Nephron progenitor cell (in vitro differentiated cells): ENCODE measurements at places on chromosomes 4 and X.
A peak's percentile ranks its signal among the peaks of the same experiment; 100 is the strongest.

DNA sequence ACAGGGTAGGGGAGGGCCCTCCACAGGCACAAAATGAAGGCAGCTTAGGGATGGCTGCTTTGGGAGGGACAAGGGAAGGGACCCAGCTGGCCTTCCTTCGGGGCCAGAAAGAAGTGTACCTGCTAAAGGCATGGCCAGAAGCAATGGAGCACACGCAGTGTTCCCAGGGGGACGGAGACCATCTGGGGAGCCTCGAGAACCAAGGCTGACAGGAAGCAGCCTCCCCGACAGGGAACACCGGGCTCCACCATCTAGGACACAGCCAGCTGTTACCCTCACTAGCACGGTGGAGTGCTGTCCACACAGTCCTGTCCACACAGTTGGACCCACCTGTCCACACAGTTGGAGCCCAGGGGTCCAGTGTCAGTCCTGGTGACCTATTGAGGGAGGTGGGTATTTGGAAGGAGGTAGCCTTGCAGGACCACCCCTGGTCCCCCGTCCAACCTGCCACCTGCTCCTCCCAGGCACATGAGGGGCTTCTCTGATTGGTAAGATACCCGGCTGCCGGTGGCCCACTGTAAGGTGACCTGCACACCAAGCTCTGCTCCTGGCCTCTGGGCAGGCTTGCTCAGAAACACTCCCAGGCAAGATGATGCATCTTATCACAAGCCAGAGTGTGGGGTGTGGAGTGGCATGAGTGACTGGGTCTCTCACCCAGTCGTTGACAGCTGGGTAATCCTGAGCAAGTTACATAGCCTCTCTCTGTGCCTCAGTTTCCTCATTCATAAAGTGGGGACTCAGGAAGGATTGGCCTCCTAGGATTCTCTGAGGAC lies 20.5 kb upstream of the AFAP1 start:
- H3K4me3 ChIP-seq, result no peak overlapping the region
- H3K36me3 ChIP-seq, result no peaks in the 10 kb centered on the region
- H3K27me3 ChIP-seq, result peaks cover 4% of the 10 kb centered on the region
- peaks cover 52% of the 10 kb centered on the region for H3K4me1 ChIP-seq

DNA sequence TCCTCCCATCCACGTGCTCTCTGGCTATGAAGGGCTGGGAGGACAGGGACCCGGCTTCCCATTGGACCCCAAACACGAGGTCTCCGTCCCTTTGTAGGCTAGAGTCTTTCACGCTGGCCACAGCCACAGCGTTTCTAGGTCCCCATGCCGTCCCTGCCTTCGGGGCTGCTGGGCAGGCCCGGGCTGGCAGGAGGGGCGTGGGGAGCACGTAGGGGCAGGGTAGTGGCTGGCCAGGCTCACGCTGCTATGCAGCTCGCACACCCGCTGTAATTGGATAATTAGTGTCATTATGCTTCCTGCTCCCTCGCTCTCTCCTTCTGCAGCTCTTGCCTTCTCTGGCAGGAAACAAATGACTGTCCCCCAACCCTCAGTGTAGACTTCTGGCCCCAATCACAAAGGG lies 9.8 kb downstream of the ATP2B3 start:
- no peaks in the 10 kb centered on the region for H3K36me3 ChIP-seq
- no peak overlapping the region for H3K4me3 ChIP-seq
- no peak overlapping the region for H3K27ac ChIP-seq

- H3K36me3 ChIP-seq, result no peaks in the 10 kb centered on the region
- no peak overlapping the region for H3K4me3 ChIP-seq
- no peaks in the 10 kb centered on the region for H3K4me1 ChIP-seq
- peaks cover 5% of the 10 kb centered on the region for H3K27me3 ChIP-seq
These were observed 9.2 kb upstream of the GYG2 start for GRCh38 chrX:2819345-2820135.

- peaks cover 31% of the 10 kb centered on the region for H3K36me3 ChIP-seq
- H3K4me1 ChIP-seq, result peaks cover 77% of the 10 kb centered on the region
- no peaks in the 10 kb centered on the region for H3K27me3 ChIP-seq
- no peak for DNase-seq
- peak overlapping the region; percentile 83 for H3K27ac ChIP-seq
These were observed 18.4 kb downstream of the MAML3 start for GRCh38 chr4:140135529-140136088.

DNA sequence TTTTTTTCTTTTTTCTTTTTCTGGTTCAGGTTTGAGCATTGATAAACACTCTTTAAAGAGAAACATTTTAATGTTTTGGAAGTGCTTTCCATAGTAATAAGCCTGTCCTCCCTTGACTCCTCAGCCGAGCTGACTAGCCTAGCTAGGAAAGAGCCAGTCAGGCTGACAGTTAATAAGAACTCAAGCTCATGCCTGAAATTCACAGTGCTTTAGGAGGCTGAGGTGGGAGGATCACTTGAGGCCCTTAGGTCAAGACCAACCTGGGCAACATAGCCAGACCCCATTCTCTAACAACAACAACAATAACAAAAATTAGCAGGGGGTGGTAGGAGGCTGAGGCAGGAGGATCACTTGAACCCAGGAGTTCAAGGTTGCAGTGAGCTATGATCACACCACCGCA lies 53.4 kb upstream of the ZCCHC13 start:
- peaks cover 56% of the 10 kb centered on the region for H3K36me3 ChIP-seq
- peaks cover 36% of the 10 kb centered on the region for H3K4me1 ChIP-seq
- H3K27me3 ChIP-seq, result peaks cover 3% of the 10 kb centered on the region

- peak; percentile 58 for DNase-seq
- H3K27me3 ChIP-seq, result peaks cover 24% of the 10 kb centered on the region
These were observed 14.5 kb downstream of the SLC25A5 start for GRCh38 chrX:119482481-119483480.

DNA sequence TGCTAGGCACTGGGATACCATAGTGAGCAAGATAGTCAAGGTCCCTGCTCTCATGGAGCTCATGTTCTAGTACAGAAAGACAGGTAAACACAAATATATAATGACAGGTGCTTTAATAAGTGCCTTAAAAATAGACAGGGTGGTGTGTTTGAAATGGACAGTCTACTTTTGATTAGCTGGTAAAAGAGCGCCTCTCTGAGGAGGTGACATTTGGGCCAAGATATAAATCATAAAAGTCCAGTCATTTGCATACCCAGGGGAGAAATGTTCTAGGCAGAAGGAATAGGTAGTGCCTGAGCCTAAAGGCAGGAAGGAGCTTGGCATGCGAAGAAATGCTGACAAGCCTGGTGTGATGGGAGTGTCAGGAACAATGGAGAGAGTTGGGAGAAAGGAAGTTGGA lies 83.6 kb downstream of the DNAAF6 start:
- peaks cover 2% of the 10 kb centered on the region for H3K27me3 ChIP-seq
- DNase-seq, result no peak
- H3K36me3 ChIP-seq, result no peaks in the 10 kb centered on the region
- no peaks in the 10 kb centered on the region for H3K4me1 ChIP-seq
- H3K4me3 ChIP-seq, result no peak overlapping the region

GRCh38 chr4:183940864-183941263 lies 35.8 kb downstream of the STOX2 start:
- H3K4me3 ChIP-seq, result no peak overlapping the region
- DNase-seq, result no peak
- no peak overlapping the region for H3K27ac ChIP-seq
- H3K4me1 ChIP-seq, result peaks cover 20% of the 10 kb centered on the region
